ENCODE measurements at places on chromosomes 13 and 19.

DNA sequence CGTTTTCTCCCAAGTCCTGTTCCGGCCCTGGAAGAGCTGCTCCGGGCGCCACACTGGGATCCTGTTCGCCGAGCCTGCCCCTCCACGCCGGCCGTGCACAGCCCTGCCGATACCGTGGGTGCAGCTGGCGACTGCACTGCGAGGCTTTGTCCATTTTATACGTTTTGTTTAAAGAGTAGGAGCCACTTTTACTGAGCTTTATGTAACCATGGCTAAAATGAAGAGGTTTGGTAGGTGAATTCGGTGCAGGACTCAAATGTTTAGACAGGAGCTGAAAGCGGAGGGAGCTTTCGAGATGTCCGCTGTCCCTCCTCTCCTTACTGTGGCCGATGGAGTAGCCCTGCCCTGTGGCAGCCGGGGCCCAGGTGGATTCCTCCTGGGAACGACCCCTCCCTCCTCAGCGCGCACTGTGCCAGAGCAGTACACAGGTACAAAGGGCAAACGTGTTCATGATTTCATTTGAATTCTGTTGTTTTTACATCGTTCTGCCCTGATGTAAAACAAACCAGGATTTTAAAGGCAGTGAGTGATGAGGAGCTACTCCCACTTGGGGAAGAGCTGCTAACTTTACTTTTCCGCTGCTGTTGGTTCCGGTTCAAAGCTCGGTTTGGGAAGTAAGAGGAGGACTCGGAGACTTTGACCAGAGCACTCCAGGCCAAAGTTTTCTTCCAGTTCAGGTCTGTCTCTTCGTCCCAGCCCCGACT, 1.7 kb downstream of the COL4A2 start:
- DNase-seq = no peak

DNA sequence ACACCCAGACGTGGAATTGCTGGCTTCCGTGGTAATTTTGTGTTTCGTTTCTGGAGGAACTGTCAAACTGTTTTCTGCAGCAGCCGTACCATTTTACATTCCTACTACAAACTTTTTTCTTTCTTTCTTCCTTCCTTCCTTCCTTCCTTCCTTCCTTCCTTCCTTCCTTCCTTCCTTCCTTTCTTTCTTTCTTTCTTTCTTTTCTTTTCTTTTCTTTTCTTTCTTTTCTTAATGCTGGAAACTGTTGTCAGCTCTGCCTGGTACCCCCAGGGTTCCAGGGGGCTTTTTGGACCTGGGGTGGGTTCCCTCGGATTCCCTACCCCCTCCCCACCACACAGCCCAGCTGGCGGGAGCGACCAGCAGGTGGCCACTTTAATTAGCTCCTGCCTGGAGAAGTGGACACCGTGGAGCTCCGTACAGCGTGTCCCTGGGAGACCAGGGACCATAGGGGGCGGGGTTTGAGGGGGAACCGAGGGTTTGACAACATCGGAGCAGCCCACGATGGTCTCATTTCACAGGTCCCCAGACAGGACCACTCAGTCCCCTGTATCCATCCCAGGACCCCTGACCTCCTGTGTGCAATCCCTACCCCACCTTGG, 24.4 kb downstream of the CELF5 start:
- no peak for DNase-seq

GRCh38 chr13:51922771-51923480, 61.2 kb downstream of the CCDC70 start:
- no peak for DNase-seq

- DNase-seq = no peak
These were observed 29.2 kb downstream of the COG6 start for GRCh38 chr13:39684531-39685137.

DNA sequence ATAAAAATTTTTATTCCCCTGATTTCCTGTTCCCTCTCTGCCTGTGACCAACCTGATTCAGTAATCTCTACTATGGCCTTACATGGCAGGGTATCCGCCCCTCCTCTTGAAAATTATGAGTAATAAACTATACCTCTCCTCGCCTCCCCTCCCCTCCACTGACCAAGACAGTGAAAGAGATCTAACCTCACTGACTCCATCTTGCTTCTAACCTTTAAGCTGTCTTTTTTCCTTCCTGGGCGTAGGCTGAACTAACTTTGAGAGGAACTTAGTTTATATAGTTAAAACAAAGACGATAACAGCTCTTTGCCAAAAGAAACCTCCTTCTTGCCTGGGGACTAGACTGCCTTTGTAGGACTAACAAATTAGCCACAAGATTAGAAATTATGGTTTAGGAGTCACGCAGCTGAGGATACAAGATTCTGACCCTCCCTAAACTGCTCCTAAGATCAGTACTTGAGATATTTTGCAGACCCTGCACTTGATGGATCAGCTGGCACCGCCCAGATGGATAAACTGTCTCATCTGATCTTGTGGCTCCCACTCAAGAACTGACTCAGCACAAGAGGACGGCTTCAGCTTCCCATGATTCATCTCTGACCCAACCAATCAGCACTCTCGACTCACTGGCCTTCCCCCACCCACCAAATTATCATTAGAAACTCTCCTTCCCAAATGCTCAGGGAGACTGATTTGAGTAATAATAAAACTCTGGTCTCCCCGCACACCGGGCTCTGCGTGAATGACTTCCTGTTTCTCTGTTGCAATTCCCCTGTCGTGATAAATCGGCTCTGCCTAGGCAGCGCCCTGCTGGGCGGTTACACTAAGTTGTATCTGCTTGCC, 187.1 kb downstream of the TDRD3 start:
- DNase-seq = no peak

DNA sequence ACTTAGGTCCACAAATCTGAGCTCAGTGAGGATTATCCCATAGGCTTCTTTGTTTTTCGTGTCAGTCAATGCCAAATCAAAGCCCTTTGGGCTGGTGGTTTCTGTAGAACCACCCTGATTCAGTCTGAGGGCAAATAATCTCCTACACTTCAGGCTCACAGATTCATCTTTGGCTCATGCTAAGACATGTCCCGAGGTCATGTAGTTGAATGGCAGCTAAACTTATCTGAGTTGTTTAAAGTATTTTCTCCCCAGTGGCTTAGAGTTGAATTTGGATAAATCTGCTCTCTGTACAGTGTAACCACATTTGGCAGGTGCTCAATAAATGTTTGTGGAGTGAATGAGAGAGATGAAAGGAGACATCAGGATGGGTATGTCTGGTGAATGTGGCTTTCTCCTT, 13.1 kb upstream of the SLC25A42 start:
- no peak for DNase-seq

GRCh38 chr13:52695856-52696255, 43.2 kb downstream of the SUGT1 start:
- DNase-seq = no peak

Data from 8988T (cell line).